T follicular helper cell (primary cell): ENCODE measurements at places on chromosomes 16 and 17.

- no peak for DNase-seq
These were observed 83.2 kb downstream of the CDK5R1 start for GRCh38 chr17:32570081-32570396.

- no peak for DNase-seq
These were observed 71.3 kb downstream of the IRX5 start for GRCh38 chr16:55001931-55002330.

- DNase-seq = no peak
These were observed 11.7 kb upstream of the SEC14L1 start for GRCh38 chr17:77128896-77129567.

GRCh38 chr16:1877089-1877488 is 5.1 kb upstream of the MEIOB start:
- no peak for DNase-seq

DNA sequence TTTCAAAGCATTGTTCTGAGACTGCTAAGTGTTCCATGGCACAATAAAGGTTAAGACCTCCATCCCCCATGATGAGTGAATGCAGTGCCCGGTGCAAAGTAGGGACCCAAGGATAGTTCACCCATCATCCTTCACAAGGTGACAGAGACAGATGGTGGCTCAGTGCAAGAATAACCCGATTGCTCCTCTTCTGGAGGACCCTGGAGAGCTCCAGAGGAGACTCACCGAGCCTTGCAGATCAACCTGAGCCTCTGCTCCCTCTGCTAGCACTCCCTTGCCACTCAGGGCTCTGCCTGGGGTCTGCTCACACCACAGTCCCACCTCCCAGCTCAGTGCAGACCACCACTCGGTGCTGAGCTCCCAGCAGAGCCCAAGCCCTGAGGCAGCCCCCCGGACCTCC is 49.3 kb downstream of the C16orf78 start:
- DNase-seq = no peak

DNA sequence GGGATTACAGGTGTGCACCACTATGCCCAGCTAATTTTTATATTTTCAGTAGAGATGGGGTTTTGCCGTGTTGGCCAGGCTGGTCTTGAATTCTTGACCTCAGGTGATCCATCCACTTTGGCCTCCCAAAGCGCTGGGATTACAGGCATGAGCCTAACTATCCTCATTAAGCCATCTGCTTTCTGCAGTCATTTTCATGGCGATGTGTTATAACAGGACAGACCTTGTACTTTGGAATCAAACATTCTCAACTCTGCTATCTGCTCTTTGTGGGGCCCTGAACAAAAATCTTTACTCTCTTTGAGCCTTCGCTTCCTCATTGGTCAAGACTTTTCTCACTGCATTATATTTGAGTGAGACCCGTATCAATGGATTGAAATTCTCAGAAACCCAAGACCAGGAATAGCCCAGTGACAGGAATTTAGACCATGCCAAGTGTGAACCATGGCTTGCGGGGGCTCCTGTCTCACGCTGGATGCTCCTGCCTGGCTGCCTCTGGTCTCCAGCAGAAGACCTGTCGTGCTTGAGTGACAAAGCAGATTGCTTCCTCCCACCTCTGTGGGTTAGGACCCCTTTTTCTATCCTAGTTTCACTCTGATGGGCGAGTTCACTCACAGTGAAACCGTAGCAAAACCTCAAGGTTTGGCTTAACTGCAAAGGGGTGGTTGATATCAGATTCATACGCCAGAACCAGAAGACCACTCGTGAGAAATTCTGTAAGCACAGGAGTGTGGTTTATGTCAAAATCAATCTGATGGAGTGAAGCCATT is 519.1 kb downstream of the MAF start:
- DNase-seq = no peak

GRCh38 chr16:57335366-57335765 is 23.2 kb upstream of the CCL22 start:
- DNase-seq = no peak

- no peak for DNase-seq
These were observed 2.7 kb upstream of the SPPL2C start for GRCh38 chr17:45841883-45842525.

- DNase-seq = no peak
These were observed 121.9 kb upstream of the HS3ST2 start for GRCh38 chr16:22692034-22692433.

DNA sequence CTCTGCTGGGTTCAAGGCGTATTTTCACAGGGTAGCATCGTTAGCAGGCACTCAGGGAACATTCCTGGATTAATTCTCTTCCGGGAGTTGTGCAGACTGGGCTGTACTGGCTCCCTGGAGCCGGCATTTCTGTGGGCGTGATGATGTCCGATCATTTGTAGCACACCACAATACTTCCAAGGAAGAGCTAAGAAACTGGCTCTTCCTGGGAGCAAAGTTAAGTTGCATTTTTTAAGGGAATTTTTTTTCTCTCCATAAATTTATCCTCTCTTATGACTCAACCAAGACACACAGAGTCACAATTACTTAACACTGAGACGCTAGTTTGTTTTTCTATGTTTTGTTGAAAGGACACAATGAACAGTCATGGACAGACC is 211.6 kb upstream of the FOXF1 start:
- DNase-seq = no peak

DNA sequence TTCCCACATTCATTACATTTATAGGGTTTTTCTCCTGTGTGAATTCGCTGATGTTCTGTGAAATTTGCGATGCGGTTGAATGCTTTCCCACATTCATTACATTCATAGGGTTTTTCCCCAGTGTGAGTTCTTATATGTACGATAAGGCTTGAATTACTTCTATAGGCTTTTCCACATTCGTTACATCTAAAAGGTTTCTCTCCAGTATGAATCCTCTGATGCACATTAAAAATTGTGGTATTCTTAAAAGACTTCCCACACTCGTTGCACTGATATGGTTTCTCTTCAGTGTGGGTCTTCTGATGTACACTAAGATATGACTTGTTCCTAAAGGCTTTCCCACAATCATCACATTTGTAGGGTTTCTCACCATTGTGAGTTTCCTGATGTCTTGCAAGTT is 30.4 kb downstream of the ZNF624 start:
- DNase-seq = no peak

DNA sequence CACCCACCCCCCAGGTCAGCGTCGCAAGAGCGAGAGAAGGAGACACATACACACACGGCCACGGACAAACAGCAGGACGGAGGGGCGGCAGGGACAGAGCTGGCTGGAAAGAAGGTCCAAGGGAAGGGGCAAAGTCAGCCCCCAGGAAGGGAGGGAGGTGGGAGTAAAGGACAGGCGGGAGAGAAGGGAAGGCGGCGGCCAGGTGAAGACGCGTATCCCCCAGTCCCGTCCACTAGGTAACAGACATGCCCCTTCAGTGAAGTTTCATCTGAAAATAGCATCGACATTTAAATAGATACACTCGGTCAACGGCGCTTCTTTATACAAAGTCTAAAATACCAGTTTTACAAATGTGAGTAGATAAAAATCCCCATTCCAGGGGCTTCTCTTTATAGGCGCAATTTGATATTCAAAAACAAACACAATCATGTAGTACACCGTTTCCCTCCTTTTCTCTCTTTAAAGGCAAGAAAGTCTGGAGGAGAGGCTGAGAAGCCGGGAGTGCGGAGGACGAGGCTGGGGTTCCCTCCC is 4.5 kb downstream of the CBX8 start:
- no peak for DNase-seq

GRCh38 chr17:81057079-81057730 is 22.3 kb downstream of the BAIAP2 start:
- DNase-seq = no peak

DNA sequence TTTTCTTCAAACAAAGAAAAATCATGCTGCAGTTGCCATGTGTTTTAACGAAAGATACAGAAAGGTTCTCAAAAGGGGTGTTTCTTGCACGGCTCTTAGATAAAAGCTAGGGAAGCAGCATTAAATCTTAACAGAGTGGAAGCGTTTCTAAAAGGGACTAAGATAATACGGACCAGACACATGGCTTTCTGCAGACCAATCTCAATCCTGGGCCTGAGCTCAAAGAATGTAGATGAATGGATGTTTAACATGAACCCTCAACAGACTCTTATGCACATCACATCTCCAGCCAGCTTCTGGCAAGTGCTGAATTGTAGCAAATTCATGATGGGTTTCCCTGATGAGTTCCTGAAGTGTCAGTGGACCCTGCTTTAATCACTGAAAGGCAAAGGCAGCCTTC is 80.2 kb upstream of the COX10 start:
- DNase-seq = no peak

DNA sequence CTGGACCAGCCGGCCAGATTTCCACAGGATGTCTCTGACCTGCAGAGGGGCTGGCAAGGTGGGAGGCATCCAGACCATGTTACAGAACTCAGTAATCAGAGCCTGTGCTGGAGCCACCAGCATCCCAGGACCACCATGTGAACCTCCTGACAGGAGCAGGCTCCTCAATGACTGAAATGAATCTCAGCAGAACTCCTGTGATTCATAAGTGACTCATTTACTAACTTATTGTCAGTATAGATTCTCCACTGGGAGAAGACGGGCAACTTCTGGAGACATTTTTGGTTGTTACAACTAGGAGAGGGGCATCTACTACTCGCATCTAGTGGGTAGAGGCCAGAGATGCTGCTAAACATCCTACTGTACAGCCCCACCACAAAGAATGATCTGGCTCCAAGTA is 3.1 kb upstream of the WWOX start:
- DNase-seq = no peak

GRCh38 chr17:37842401-37842800 is 81.8 kb upstream of the TBC1D3K start:
- no peak for DNase-seq

DNA sequence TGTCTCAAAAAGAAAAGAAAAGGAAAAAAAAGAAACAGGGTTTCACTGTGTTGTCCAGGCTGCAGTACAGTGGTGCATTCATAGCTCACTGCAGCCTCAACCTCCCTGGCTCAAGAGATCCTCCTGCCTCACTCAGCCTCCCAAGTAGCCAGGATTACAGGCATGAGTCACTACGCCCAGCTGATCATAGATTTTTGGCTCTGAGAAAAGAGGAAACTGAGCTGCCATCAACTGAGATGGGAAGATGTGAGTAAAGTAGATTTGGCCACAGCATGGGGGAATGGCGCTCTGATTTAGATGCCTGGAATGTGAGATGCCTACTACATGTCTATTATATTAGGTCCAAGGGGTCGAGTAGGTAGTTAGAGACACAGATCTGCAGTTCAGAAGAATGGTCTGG is 5.9 kb upstream of the NAGS start:
- DNase-seq = no peak

- no peak for DNase-seq
These were observed 1.0 kb downstream of the KIFC3 start for GRCh38 chr16:57801098-57801808.

- no peak for DNase-seq
These were observed at the start of gene ANKFN1 for GRCh38 chr17:56152874-56153602. Gene ANKFN1 (plus strand): TSS chr17:56153475. CDS start chr17:56212668, 59,193 bp downstream.

DNA sequence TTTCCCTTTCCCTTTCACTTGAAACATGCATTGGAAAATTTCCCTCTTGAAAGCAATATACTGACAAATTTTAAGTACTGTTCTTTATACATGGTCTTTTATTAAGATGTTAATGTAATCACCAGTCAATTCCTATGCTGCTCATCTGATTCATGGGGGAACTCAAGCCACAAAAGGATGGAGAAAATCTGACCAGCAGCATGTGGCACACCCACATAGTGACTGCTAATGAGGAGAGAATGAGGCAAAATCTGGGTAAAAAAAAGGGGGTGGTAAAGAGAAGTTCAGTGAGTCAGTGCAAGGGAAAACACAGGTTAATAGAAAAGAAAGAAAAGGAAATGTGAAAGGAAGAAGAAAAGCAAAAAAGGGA is 11.3 kb downstream of the RFFL start:
- DNase-seq = no peak

GRCh38 chr16:3804426-3805016 is 76.0 kb downstream of the CREBBP start:
- DNase-seq = no peak
